ENCODE measurements at places on chromosomes 13 and 19.

GRCh38 chr13:80037505-80037888 is 303.4 kb downstream of the SPRY2 start:
- DNase-seq = no peak

- DNase-seq = no peak
Observed at GRCh38 chr19:8370176-8371010, 6.4 kb downstream of the ANGPTL4 start.

GRCh38 chr19:2032296-2032941 is 16.9 kb upstream of the BTBD2 start:
- DNase-seq = peak; percentile 68

DNA sequence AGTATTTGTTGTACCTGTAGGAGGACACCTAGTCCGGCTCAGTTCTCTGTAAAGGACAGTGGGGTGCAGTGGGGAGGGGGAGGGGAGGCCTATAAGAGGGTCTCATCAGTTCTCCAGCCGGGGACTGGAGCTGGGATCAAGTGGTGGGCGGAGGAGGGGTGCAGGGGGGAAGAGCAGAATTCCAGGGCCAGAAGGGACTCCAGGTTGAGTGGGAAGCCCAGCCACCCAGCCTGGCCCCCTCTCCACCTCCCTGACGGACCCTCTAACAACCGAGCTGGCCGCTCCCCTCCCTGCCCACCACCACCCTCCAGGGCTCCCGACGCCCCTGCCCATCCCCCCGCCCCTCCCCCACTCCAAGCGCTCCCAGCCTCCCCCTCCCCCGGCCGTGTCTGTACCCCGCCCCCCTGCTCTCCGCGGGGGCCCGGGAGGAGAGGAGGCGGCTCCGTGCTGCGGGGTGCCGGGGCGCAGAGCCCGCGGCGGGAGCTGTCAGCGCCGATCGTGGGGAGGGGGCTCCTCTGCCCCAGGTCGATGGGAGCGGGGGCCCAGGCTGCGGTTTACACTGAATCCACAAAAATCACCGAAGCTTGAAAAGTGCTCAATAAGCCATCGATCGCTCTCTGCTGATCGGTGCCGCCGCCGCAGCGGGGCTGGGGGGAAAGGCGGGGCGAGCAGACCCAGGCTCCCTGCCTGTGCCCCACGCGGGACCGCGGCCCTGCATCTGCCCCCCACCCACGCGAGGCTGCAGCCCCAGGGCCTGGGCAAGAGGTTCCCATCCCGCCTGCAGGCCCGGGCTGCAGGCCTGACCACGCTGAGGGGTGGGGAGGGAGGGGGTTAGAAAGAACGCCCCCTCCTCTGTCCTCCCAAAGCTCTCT is 34.6 kb upstream of the ONECUT3 start:
- no peak for DNase-seq

GRCh38 chr13:28623782-28624706 is 34.9 kb upstream of the POMP start:
- no peak for DNase-seq

GRCh38 chr13:43428545-43429296 is 358.1 kb downstream of the ENOX1 start:
- no peak for DNase-seq

- DNase-seq = no peak
Observed at GRCh38 chr19:29521291-29522075, 4.3 kb upstream of the VSTM2B start.

DNA sequence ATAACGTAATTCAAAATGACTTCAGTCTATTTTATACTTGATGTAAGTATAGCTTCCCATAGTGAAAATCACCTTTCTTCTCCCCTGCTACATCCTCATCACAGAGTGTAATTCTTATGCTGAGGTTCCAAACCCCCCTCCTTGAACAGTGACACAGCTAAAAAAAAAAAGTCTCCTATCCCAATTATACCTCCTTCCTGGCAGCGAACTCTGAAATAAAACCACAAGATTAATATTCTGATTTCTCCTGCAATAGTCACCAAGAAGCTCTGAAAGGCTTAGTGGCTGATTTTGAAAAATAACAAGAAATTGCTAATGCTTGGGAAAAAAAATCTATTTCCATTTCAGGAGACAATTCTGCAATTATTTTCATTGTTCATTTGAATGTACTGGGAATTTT is 36.3 kb downstream of the EFNB2 start:
- no peak for DNase-seq

GRCh38 chr19:29577649-29577963 is 28.5 kb upstream of the POP4 start:
- no peak for DNase-seq

DNA sequence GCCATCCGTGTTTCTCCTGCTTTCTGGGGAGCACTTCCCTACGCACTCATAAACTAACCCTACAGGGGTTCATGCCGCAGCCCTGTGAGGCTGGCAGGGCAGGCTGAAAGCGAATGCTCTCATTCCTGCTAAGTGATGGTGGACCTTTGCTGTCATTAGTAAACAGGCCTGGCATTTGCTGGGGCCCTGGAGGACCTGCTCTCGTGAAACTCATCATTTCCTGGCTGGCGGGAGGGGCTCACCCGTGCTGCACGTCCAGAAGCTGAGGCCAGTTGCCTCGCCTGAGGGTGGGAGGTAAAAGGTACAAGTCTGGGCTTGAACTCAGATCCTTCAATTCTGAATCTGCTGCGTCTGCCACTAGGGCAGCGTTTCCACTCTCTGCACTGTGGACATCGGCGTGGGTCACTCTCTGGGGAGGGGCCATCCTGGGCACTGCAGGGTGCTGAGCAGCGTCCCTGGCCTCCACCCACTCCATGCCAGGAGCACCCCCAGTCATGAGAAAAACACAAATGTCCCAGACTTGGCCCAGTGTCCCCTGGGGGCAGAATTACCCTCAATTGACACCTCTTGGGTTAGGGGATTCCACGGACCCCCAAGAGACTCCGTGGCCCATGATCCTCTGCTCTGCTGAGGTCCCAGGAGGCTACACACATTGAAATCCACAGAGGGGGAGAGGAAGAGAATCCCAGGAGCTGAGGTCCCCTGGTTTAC is 7.0 kb downstream of the MOB3A start:
- no peak for DNase-seq

- no peak for DNase-seq
Observed at GRCh38 chr13:31110617-31111016, 51.1 kb downstream of the HSPH1 start.

DNA sequence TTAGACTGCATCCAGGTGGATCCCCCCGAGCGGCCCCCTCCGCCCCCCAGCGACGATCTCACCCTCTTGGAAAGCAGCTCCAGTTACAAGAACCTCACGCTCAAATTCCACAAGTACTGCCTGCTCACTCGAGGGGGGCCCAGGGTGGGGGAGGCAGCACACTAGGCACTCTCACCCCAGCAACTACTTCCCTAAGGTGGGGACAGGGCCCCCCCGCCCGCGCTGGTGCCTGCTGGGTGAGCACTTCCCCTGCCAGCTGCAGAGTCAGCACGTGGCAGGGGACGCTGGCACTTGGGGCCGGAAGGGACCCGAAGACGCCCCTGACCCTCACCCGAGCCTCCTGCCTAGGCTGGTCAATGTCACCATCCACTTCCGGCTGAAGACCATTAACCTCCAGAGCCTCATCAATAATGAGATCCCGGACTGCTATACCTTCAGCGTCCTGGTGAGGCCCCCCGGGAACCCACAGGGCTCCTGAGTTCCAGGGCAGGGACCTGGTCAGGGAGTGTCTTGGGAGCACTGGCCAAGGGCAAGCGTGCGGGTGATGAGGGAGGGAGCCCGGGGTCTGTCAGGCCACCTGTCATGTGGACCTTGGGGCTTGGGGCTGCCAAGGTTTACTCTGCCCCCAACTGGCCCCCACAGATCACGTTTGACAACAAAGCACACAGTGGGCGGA is 5.2 kb downstream of the MCOLN1 start:
- no peak for DNase-seq

GRCh38 chr13:28474491-28475134 is 20.3 kb downstream of the FLT1 start:
- no peak for DNase-seq

DNA sequence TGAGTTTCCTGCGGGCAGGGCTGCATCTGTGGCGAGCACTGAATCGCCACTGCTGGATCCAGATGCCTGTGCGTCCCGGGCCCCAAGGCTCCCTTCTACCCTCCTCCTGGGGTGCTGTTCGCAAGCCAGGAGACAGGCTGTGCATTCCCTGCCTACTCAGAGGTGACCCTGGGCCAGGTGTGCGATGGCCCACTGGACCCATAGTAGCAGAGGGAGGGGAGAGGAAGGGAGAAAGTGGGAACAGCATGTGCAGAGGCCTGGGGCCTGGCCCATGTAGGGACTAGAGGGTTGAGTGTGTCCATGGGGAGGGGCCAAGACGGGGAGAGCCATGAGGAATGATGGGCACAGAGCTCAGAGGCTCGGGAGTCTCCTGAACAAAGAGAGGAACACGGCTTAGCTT is 27.3 kb downstream of the CARM1 start:
- no peak for DNase-seq

- DNase-seq = no peak
Observed at GRCh38 chr19:11007962-11008532, 47.2 kb downstream of the SMARCA4 start.

- no peak for DNase-seq
Observed at GRCh38 chr19:17419154-17419620, 660 bp upstream of the MVB12A start.

DNA sequence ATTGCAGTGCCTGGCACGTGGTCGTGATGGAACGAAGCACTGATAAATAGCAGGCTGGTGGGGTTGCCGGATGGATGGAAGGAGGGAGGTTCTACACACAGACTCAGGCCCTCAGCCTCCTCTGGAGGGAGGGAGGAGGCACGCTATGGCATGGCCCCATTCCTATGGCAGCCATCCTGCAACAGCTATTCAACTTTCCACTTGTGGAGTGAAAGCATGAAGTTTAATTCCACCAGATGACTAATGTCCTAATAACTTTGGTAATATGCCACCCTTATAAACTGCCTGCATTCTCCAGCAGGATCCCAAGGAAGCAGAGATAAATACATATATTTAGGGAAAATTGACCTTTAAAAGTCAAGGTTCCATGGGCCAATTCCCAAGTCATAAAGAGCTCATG is 92.4 kb downstream of the KL start:
- no peak for DNase-seq

GRCh38 chr13:94309997-94310855 is 169.3 kb downstream of the DCT start:
- no peak for DNase-seq
